ENCODE measurements at places on chromosomes 6 and 20.

DNA sequence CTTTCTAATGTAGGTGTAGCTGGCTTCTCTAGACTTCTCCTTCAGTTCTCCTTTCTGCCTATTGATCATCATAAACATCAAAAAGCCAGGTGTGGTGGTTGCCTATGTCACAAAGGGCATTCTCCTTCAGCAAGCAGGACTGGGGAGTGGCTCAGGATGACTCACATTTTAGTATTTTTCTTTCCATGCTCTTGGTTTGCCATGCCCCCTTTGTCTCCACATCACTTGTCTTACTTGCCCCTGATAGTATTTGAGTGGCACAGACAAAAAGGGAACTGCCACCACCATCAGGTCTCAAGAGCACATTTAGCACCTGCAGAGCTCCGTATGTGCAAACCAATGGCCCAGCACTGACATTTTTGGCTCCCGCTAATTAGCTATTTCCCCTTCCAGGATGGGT is 698.8 kb downstream of the DHX35 start:
- no peak for DNase-seq

DNA sequence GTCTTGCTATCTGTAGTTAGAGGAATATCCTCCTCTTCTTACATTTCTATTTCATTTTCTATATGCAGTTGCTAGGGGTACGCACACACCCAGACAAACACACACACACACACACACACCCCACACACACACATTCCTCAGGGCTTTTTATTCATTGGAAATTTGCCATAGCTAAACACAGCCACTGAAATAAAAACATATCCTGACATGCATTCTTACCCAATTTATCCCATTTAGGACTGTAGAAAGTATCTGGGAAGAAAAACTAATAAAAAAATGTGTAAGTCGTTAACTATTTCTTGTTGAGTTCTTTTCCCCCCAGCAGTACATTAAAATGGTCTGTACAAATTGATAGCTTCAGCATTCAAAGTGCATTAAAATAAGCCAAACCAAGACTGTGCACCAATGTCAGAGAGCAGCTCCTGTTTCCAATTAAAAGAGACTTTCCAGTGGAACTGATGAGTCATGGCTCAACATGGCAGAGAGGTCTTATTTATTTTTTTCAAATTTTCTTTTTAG is 357.9 kb upstream of the AGPAT4 start:
- DNase-seq, result no peak

- DNase-seq, result no peak
These were observed 105.8 kb downstream of the SLX4IP start for GRCh38 chr20:10540636-10541493.

DNA sequence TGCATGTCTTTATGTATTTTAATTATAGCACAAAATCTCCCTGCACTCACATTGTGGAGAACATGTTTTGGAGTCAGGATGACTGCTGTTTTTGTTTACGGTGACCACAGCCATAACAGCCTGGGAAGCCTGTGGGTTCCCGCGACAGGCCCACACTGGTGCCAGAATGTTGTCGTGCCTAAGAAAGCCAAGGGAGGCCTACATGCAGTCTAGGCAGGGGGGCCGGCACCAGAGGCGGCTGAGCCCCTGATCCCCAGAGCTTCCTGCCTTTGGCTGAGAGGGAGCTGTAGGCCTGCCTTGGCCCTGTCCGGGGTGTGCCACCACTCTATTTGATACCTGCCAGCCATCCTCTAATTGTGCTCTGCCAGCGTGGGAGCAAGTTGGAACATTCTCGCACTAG is 46.7 kb downstream of the TBC1D7 start:
- no peak for DNase-seq

- no peak for DNase-seq
These were observed 31.5 kb upstream of the MOCS1 start for GRCh38 chr6:39965751-39966150.

- DNase-seq, result no peak
These were observed 124.3 kb downstream of the SCML4 start for GRCh38 chr6:107699697-107700325.
